ENCODE measurements at places on chromosomes 5 and 9.
A peak's percentile ranks its signal among the peaks of the same experiment; 100 is the strongest.

DNA sequence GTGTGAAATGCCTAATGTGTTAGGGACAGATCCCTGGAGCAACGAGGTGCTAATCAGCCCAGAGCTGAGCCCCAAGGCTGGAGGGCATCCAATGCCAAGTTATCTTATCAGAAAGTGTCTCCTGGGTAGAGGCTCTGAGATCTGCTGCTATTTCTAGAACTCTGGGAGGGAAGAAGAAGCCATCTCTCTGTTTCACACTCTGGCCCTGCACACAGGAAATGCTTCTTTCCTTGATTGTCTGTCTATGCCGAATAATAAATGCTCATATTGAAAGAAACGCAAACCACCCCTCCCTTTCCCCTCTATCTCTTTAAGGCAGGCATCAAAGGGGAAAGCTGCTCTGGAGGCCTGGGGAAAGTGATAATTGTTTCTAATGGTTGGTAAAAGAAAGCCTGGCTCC lies 166.7 kb downstream of the PAPPA start:
- H3K4me1 ChIP-seq: no peaks in the 10 kb centered on the region
- H3K4me3 ChIP-seq: no peak overlapping the region
- H3K36me3 ChIP-seq: no peaks in the 10 kb centered on the region
- H3K27ac ChIP-seq: no peak overlapping the region
- peaks cover 7% of the 10 kb centered on the region for H3K27me3 ChIP-seq
- DNase-seq: no peak

GRCh38 chr9:13143281-13143680 lies 136.2 kb downstream of the MPDZ start:
- no peak for DNase-seq
- no peaks in the 10 kb centered on the region for H3K27me3 ChIP-seq
- H3K4me1 ChIP-seq: no peaks in the 10 kb centered on the region
- H3K4me3 ChIP-seq: no peak overlapping the region

DNA sequence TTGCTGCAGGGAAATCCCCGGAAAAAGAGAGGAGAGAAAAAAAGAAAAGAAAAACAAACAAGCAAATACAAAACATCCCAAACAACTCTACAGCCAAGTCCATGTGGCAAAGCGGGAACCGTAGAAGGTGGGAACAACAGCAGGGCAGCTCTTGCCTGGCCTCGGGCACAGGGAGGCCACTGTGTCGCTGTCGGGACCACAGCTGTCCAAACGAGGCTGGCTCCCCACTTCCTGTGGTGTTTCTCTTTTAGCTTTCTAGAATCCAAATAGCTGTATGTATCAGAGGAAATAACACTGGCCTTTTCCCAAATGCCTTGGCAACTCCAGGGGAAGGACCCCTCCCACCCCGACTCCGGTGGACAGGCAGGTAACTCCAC lies 41.6 kb upstream of the EQTN start:
- no peaks in the 10 kb centered on the region for H3K36me3 ChIP-seq
- H3K4me1 ChIP-seq: peaks cover 2% of the 10 kb centered on the region
- no peak overlapping the region for H3K27ac ChIP-seq
- no peak for DNase-seq

GRCh38 chr9:88025411-88026117 lies 51.2 kb upstream of the CDK20 start:
- no peak overlapping the region for H3K4me3 ChIP-seq
- no peak overlapping the region for H3K27ac ChIP-seq
- no peaks in the 10 kb centered on the region for H3K4me1 ChIP-seq
- H3K27me3 ChIP-seq: no peaks in the 10 kb centered on the region
- no peaks in the 10 kb centered on the region for H3K36me3 ChIP-seq

GRCh38 chr5:10534561-10535530 lies 29.0 kb upstream of the ANKRD33B start:
- H3K27ac ChIP-seq: no peak overlapping the region
- H3K27me3 ChIP-seq: peaks cover 37% of the 10 kb centered on the region
- no peak for DNase-seq
- peaks cover 15% of the 10 kb centered on the region for H3K4me1 ChIP-seq
- no peak overlapping the region for H3K4me3 ChIP-seq

- H3K4me3 ChIP-seq: no peak overlapping the region
- H3K27ac ChIP-seq: no peak overlapping the region
- no peaks in the 10 kb centered on the region for H3K4me1 ChIP-seq
- no peaks in the 10 kb centered on the region for H3K36me3 ChIP-seq
- no peak for DNase-seq
These were observed 12.6 kb upstream of the PAX5 start for GRCh38 chr9:37046683-37047082.

DNA sequence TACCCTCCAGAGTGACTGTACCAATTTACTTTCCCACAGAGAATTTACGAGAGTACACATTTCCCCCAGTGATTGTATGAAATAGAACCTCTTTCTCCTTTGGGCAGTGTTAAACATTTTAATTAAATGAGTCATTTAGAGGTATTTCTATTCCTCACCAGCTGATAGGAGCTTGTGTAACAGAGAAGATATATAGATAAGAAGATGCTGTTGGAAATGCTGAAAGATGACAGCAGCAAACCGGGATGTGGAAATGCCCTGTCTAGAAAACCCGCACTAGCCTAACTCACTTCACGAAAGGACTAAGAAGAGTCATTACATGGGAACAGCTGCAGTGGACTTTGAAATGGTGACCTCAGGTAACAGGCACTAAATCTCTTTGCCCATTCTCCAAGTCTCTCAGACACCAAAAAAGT lies 68.3 kb downstream of the LPAR1 start:
- H3K36me3 ChIP-seq: no peaks in the 10 kb centered on the region
- no peaks in the 10 kb centered on the region for H3K27me3 ChIP-seq
- H3K4me1 ChIP-seq: no peaks in the 10 kb centered on the region

DNA sequence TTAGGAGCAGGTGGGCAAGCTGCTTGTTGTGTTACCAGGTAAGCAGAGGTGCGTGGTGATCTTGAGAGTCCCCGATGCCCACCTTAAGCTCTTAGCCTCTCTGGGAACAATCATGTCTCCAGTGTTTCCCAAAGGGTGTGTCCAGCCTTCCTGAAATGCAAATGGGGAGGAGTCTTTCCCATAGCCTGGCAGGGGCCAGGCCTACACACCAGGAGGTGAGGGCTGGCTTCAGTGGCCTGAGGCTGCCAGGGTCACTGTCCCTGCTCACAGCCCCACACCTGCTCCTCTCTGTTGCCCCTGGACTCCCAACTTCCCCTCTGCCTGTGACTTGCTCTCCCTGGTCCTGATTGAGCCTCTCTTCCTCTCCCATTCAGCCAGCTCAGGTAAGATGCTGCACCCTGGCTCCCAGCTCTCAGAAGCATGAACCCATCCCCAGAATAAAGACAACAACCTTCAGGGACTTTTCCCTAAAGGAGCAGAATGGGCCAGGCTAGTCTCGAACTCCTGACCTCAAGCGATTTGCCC lies 65.7 kb upstream of the PHYKPL start:
- no peaks in the 10 kb centered on the region for H3K36me3 ChIP-seq
- DNase-seq: no peak
- H3K4me1 ChIP-seq: no peaks in the 10 kb centered on the region
- H3K4me3 ChIP-seq: no peak overlapping the region

DNA sequence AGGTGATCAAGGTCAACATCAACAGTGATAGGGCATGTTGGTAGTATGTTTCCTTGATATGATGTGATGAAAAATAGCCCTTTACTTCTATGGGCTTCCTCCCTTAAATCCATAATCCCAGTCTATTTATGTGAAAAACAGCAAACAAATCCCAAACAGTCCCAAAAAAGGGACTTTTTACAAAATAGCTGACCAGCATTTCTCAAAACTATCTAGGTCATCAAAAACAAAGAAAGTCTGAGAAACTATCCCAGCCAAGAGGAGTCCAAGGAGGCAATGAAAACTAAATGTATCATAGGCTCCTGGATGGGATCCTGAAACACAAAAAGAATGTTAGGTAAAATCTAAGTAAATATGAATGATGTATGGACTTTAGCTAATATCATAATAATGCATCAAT lies 71.2 kb downstream of the MARCHF3 start:
- no peak overlapping the region for H3K27ac ChIP-seq
- H3K36me3 ChIP-seq: peaks cover 3% of the 10 kb centered on the region
- H3K27me3 ChIP-seq: no peaks in the 10 kb centered on the region
- H3K4me3 ChIP-seq: no peak overlapping the region

- DNase-seq: no peak
- H3K36me3 ChIP-seq: no peaks in the 10 kb centered on the region
- H3K27me3 ChIP-seq: no peaks in the 10 kb centered on the region
- no peaks in the 10 kb centered on the region for H3K4me1 ChIP-seq
- no peak overlapping the region for H3K27ac ChIP-seq
These were observed 394.9 kb upstream of the CD180 start for GRCh38 chr5:67591491-67591890.

DNA sequence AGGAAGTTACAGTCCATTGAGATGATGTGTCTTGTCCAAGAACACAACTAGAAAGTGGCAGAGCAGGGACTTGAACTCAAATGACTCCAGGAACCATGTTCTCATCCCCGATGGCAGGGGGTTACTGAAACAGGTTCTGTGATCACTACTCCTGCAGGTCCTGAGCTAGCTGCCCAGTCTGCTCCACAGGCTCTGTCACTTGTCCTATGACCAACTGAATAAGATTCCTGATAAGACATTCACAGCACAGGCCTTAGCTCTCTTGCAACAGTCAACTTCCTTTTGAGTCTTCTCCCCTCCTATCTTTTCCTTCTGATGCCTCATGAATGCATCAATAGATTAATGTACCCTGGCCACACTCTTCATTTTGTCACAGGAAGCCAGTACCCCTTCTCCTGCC lies 109.2 kb downstream of the SH3TC2 start:
- DNase-seq: no peak
- H3K4me3 ChIP-seq: no peak overlapping the region
- peaks cover 5% of the 10 kb centered on the region for H3K27me3 ChIP-seq
- H3K4me1 ChIP-seq: no peaks in the 10 kb centered on the region
- H3K36me3 ChIP-seq: no peaks in the 10 kb centered on the region

GRCh38 chr9:95086564-95086955 lies 230.9 kb downstream of the FANCC start:
- no peak overlapping the region for H3K4me3 ChIP-seq
- no peak for DNase-seq
- H3K27ac ChIP-seq: no peak overlapping the region
- H3K36me3 ChIP-seq: no peaks in the 10 kb centered on the region
- no peaks in the 10 kb centered on the region for H3K4me1 ChIP-seq

DNA sequence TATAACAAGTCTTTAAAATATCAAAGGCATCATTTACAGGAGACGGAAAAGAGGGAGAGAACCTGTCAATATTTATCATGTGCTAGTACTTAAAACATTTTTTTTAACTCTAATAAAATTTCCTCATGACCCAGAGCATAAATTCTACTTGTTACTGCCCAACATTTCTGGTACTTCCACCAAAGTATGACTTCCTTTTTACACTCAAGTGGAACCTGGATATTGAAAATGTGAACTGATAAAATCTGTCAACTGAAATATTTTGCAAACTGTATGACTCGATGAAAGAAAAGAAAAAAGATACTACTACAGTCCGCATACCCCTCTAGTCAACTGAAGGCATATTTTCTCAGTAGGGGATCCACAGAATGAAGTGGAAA lies 37.1 kb downstream of the FAM13B start:
- H3K4me1 ChIP-seq: peaks cover 42% of the 10 kb centered on the region
- no peak for DNase-seq

DNA sequence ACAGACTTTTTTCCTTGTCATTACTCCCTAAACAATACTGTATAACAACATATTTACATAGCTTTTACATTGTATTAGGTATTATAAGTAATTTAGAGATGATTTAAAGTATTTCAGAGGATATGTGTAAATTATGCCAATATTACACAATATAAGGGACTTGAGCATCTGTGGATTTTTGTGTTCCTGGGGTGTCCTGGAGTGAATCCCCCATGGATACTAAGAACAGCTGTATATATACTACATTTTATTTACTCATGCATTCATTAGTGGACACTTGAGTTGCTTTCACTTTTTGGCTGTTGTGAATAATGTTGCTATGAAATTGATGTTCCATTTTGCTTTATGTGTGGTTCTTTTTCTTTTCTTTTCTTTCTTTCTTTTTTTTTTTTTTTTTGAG lies 348.8 kb downstream of the SH3GL2 start:
- no peaks in the 10 kb centered on the region for H3K36me3 ChIP-seq
- no peak overlapping the region for H3K4me3 ChIP-seq
- no peaks in the 10 kb centered on the region for H3K4me1 ChIP-seq
- DNase-seq: no peak

GRCh38 chr5:73229271-73229670 lies 56.3 kb downstream of the TMEM174 start:
- H3K36me3 ChIP-seq: no peaks in the 10 kb centered on the region
- no peak for DNase-seq
- H3K27me3 ChIP-seq: peaks cover 89% of the 10 kb centered on the region
- H3K27ac ChIP-seq: no peak overlapping the region
- peaks cover 24% of the 10 kb centered on the region for H3K4me1 ChIP-seq
- H3K4me3 ChIP-seq: no peak overlapping the region

GRCh38 chr5:68268101-68268851 lies 52.7 kb downstream of the PIK3R1 start:
- no peaks in the 10 kb centered on the region for H3K27me3 ChIP-seq
- peak overlapping the region; percentile 70 for H3K27ac ChIP-seq
- no peak overlapping the region for H3K4me3 ChIP-seq
- DNase-seq: no peak
- H3K36me3 ChIP-seq: peaks cover 14% of the 10 kb centered on the region

DNA sequence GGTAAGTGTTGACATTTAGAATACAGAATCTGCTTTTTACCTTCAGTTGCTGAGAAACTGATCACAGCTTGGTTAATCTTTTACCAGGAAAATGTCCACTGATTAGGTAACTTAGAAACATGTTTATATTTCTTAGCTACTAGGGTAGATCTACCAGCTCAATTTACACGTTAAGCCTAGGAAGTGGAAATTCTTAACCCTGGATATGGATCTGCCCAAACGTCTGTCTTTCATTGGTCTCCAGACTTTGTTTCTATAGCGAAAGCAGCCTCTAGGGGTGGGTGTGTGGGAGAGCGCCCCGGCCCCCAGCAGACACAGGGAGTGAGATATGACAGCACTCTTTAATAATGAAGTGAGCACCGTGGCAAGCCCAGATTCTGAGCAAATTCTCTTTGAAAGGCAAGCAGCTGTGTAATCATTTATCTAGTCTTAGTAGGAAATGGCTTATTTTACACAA lies 141.6 kb upstream of the ZNF608 start:
- H3K27me3 ChIP-seq: peaks cover 3% of the 10 kb centered on the region
- DNase-seq: no peak
- H3K4me3 ChIP-seq: no peak overlapping the region
- H3K4me1 ChIP-seq: no peaks in the 10 kb centered on the region
- no peaks in the 10 kb centered on the region for H3K36me3 ChIP-seq

DNA sequence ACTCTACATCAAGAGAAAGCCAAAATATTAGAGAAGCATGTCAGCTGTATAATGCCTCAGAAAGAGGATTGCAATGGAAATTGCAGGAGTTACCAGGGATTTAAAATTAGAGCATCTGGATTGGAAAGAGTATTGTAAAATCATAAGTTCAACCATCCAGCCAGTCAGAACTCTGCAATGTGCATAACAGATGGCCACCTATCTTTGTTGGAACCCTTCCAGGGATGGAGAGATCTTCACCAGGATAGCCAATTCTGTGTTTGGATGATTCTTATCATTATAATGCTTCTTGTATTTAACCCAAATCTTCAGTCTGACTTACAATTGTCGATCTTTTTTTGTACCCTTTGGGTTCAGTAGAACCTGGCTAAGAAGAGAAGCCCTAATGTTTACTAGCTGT lies 164.4 kb downstream of the TLR4 start:
- DNase-seq: no peak
- H3K36me3 ChIP-seq: no peaks in the 10 kb centered on the region
- no peak overlapping the region for H3K4me3 ChIP-seq
- peaks cover 24% of the 10 kb centered on the region for H3K27me3 ChIP-seq
- no peaks in the 10 kb centered on the region for H3K4me1 ChIP-seq
- no peak overlapping the region for H3K27ac ChIP-seq

GRCh38 chr5:54915466-54916027 lies 69.8 kb downstream of the ESM1 start:
- no peak overlapping the region for H3K27ac ChIP-seq
- no peak for DNase-seq
- no peaks in the 10 kb centered on the region for H3K4me1 ChIP-seq
- H3K27me3 ChIP-seq: peaks cover 25% of the 10 kb centered on the region
- no peaks in the 10 kb centered on the region for H3K36me3 ChIP-seq
- no peak overlapping the region for H3K4me3 ChIP-seq

Measured in activated naive CD8-positive, alpha-beta T cell treated with anti-CD3 and anti-CD28 coated beads for 36 hours (primary cell).